SK-N-SH treated with all-trans-retinoic acid at 6 μM for 48 hours (cell line): ENCODE measurements at places on chromosomes 1 and 21.
A peak's percentile ranks its signal among the peaks of the same experiment; 100 is the strongest.

GRCh38 chr1:37722181-37723071, 30.1 kb downstream of the CDCA8 start:
- no peak for ATAC-seq

- ATAC-seq: peak; percentile 61
These were observed 3.6 kb upstream of the CYB561D1 start for GRCh38 chr1:109490029-109490933.

GRCh38 chr1:198686069-198686728, 47.4 kb downstream of the PTPRC start:
- ATAC-seq: peak; percentile 29; the same call in 2 of the 3 replicates

- ATAC-seq: peak; percentile 43
These were observed 20.4 kb downstream of the DEGS1 start for GRCh38 chr1:224203243-224204016.

DNA sequence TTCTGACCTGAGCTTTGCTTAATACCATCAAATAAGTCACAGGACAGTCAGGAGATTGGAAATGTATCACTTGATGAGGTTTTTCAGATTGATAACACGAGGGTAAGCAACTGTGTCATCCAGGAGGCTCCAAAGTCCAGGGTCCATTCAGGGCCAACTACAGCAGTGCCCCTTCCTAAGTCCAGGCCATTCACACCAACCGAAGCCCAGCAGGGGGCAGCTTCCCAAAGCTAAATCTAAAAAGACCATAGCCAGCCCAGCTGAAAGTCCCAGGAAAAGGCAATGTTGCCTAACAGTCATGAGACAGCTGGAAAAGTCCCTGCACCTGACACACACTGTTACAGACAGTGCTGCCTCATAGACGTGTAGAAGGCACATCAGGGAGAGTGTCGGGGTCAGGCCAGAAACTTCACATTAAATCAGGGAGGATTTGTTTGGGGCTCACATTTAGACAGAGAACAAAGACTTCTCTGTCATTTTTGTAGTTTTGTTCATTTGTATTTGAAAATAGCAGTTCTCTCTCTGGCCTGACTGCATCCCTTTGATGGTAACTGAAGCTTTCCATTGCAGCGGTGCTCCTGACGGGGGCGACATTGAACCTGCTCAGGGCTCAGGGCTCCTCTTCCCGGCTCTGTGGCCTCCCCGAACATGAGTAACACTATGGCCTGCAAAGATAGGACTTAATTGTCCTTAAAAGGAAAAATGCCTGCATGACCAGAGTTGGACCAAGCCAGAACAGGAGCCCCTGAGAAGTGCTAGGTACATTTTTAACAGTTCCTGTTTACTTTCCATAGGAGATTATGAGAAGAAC, 200.4 kb downstream of the NRIP1 start:
- peak; percentile 82 for ATAC-seq

- ATAC-seq: no peak
These were observed 41.3 kb upstream of the TRIM45 start for GRCh38 chr1:117162816-117163215.

GRCh38 chr1:84110629-84111028, 33.4 kb upstream of the PRKACB start:
- ATAC-seq: no peak

- ATAC-seq: peak; percentile 57
These were observed 30.0 kb downstream of the WLS start for GRCh38 chr1:68202239-68202832.

DNA sequence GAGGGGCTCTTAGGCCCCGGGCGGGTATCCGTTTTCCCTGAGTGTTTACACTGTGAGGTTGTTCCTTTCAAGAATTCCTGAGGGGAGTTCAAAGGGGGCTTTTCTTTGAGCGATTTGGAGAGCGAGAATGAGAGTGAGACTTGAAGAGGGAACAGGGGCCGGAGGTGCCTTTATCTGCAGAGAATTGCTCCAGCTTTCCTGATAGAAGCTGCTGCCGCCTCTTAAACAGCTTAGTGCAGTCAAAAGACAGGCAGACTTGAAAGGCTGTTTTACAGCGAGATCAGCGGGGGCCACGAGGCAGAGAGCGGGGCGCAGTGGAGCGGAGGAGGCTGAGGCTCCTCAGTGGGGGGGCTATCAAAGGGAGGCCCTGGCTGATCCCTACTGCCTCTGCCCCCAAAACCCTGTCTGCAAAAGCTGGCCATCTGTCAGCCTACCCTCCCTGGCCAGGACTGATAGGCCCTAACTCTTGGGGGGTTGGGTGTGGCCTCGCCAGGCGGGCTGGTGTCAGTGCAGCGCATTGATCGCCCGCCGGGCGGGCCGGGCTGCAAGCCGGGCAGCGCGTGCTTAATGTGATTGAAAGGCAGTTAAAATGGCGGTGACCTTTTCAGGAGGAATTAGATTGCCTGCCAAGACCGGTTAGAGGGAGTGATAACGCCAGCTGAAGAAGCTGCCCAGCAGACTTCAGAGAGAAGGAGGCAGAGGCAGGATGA, 36.4 kb downstream of the TMEM53 start:
- ATAC-seq: no peak

DNA sequence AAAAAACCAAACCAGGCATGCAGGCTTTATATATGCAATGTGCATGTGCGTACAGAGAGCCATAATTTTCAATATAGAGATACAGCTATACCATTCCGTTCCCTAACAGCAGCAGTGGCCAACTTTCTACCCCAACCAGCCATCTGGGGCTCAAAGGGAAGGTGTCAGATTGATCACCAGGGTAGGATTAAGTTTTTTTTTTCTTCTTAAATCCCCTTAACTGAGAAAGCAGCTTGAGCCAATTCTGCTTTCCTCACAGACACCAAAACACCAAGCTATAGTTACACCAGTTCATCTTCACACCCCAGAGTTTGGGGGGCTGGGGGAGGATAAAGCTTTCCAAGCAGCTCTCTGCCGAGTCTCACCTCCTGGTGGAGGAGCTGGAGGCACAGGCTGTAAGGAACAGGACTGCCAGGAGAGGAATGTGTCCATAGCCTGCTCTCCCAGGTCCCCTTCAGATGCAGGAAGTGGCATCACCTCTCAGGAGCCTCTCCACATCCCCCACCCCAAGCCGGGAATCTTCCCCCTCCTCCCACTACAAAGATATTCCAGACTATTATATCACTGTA, 87.9 kb downstream of the SSBP3 start:
- no peak for ATAC-seq

GRCh38 chr1:1573843-1574720, 581 bp downstream of the SSU72 start:
- peak; percentile 73 for ATAC-seq

DNA sequence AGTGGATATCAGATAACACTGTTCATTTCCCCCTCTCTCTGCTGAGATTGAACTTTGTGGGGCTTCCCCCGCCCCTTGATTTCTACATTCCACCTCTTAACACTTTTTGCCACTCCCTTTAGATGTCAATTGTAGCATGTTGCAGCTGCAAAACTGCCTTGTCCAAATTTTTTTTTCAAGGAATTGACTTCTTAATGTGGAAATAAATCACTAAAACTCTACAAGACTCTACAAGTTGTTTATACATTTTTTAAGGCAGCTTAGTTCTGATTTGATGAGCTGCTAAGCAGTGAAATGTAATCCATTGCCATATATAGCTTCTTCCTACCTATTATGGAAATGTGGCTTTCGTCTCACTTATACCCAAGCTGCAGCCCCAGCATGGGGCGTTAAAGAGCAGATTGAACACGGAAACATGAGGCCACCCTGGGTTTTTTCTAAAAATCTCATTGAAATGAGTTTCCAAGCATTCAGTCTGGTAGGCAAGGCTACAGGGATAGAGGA, 132.2 kb downstream of the SYT2 start:
- peak; percentile 62 for ATAC-seq

GRCh38 chr1:207884266-207885029, 26.5 kb downstream of the CD34 start:
- ATAC-seq: peak; percentile 9; the same call in 2 of the 3 replicates

DNA sequence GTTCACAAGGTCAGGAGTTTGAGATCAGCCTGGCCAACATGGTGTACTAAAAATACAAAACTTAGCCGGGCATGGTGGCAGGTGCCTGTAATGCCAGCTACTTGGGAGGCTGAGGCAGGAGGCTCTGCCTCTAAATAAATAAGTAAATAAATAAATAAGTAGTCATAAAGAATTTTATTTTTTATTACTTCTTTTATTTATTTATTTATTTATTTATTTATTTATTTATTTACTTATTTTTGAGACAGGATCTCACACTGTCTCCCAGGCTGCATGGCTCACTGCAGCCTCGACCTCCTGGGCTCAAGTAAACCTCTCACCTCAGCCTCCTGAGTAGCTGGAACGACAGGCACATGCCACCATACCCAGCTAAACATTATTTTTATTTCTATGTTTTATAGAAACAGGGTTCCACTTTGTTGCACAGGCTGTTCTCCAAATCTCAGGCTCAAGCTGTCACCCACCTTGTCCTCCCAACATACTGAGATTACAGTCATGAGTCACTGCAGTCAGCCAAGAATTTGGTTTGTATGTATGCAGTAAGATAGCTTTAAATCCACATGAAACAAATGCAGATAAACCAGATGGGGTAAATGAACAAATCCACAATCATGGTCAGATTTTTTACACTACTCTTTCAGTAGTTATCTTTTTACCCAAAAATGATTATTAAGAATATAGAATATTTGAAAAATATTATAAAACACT, 523.3 kb upstream of the RGS18 start:
- ATAC-seq: no peak

DNA sequence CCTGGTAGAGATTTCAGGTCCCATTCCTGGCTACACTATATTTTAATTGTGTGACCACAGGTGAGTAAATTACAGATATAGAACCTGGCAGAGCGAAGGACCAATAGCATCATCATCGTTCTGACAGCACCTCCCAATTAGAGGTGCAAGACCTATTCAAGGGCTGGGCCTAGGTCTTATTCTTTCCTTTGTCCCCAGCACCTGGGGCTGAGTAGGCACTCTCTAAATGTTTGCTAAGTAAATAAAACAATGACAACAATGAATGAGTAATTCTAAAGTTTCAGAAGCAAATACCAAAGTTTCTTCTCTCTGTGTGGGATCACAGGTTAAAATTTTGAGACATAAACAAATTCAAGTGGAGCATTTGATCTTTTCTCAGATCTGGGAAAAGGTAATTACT, 32.7 kb downstream of the BEND5 start:
- no peak for ATAC-seq

DNA sequence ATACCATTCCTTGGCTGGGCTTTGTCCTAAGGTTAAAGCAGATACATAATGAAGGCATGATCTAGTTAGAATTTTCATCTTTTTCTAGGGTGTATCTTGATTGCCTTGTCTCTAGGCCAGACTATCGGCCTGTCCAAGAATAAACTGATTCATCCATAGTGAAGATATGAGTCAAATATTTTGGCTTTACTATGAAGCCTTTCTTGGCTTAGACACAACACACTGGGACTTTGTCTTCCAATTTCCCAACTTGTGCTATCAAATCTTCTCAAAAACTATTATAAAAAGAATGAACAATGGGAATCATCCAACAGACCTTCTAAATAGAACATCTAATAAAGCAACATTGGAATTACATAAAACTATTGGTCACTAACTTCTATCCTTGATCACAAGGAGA, 64.8 kb downstream of the WARS2 start:
- peak; percentile 46; the same call in 1 of the 3 replicates for ATAC-seq

DNA sequence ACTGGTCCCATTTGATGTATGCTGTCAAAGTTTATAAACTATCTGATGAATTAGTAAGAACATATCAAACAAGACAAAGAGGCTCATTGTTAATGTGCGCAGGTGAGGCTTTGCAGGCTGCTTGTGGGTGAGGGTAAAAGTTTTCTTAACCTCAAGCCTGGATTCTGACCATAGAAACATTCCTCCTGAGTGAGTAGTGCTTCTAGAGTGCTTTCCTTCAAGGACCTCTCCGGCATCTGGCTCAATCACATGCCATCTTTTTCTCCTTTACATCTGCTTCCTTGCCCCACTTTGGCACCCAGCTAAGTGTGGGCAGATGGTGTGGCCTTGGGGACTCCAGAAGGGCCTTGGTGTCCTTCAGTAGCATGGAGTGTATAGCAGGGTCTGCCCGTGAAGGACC, 104.0 kb downstream of the ROR1 start:
- peak; percentile 59 for ATAC-seq

- ATAC-seq: no peak
These were observed 6.8 kb downstream of the LHX4 start for GRCh38 chr1:180236698-180237509.

DNA sequence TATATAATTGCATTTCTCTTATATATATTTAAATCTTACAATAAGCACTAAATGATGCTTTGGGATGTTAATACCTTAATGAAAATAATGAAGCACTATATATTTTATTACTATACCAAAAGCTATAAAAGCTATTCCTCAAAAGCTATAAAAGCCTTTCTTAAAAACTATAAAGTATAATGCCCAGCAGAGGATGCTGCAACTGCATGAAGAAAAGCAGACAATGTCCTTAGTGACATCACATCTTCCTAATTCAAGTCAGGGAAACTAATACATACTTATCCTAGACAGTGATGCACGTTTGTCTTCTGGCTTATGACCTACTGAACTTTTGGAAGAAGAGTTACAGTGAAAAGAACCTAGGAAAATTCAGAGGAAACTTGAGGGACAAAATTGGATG, 13.6 kb upstream of the C1orf185 start:
- ATAC-seq: no peak

- no peak for ATAC-seq
These were observed 11.8 kb downstream of the PSMD4 start for GRCh38 chr1:151266315-151266714.

DNA sequence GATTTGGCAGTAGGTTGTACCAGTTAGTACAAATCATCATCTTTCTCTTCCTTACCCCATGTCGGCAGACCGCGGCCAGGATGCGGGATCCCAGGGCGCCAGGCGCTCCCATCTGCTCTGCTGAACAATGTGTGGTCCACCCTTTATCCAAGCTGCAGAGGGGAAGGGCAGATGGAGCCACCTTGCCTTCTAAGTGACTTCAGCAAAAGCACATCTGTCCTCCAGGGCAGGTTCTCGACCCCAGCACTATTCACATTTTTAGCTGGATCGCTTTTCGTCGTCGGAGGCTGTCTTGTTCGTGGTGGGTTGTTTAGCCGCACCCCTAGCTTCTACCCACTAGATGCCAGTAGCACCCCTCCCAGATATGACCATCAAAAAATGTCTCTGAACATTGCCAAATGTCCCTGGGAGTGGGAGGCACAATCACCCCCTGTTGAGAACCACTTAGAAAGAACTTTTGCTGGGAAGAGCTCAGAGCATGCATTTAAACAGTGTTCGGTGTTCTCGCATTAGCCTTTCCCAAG, 58.1 kb upstream of the SIM2 start:
- ATAC-seq: no peak

- ATAC-seq: no peak
These were observed 194.0 kb downstream of the NPHP4 start for GRCh38 chr1:5798151-5798730.

DNA sequence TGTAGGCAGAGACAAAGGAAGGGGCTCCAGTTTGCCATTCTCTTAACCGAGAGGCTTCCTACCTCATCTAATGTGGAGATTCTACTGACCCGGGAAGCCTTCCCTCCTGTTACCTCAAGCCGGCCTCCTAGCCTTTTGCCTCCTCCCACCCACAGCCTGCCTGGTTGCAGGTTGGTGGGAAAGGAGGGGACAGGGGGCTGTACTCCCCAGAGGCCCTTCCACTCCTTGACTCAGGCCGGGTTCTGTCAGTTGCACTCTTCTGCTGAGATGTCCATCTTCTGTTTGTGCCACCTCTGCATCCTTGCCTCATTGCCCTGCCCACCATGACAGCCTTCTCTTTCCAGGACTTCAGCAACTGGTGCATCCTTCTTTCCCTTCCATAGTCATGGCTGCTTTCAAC, 98.0 kb upstream of the SLC44A3 start:
- ATAC-seq: no peak
